Tibial nerve (tissue), 4 donors: ENCODE measurements at places on chromosomes 1 and 21. TPM values are rescaled to one million over a fixed set of nuclear protein-coding genes. Genes with fewer than 3 reads are reported as not detected.

GRCh38 chr1:219549215-219549614 lies 63.7 kb downstream of the ZC3H11B start:
- H3K4me3 ChIP-seq = no peak overlapping the region
- no peaks in the 10 kb centered on the region for H3K4me1 ChIP-seq
- no peak overlapping the region for H3K27ac ChIP-seq
- H3K36me3 ChIP-seq = no peaks in the 10 kb centered on the region
- no peaks in the 10 kb centered on the region for H3K27me3 ChIP-seq
- no peak for DNase-seq

- H3K27me3 ChIP-seq = no peaks in the 10 kb centered on the region
- H3K4me1 ChIP-seq = no peaks in the 10 kb centered on the region
- no peak for DNase-seq
Observed at GRCh38 chr1:16300436-16300835, 51.8 kb downstream of the FBXO42 start.

Gene CD5L
- total RNA-seq = not detected

GRCh38 chr1:157384258-157384657 lies 168.1 kb downstream of the FCRL5 start:
- H3K27me3 ChIP-seq = no peaks in the 10 kb centered on the region
- no peak for DNase-seq
- H3K27ac ChIP-seq = no peak overlapping the region
- H3K4me1 ChIP-seq = no peaks in the 10 kb centered on the region
- no peaks in the 10 kb centered on the region for H3K36me3 ChIP-seq

DNA sequence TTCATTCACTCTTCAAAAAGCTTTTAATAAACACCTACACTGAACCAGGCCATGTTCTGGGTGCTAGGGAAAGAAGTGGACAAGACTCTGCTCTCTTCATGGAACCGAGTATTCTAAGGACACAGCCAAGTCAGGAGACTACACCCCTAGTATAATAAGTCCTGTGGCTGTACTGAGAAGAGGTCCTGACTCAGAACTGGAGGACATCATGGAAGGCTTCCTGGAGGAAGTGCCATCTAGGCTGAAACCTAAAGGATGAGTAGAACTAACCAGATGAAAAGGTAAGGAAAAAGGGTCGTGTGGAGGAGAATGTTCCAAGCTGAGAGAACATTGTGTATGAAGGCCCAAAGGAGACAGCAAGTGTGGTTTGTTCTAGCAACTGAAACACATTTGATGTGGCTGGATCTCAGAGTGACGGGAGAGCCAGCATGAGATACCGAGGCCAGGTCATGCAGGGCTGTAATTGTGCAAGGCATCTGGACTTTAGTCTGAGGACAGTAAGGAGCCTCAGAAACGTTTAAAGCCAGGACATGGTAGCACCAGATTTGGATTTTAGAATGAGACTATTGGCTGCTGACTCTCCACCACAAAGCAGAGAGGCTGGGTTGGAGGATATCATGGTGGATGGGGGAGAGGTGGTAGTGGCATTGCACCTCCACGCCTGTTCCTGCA lies 82.5 kb downstream of the LRRN2 start:
- DNase-seq = no peak
- no peaks in the 10 kb centered on the region for H3K36me3 ChIP-seq
- H3K27me3 ChIP-seq = no peaks in the 10 kb centered on the region
- H3K4me3 ChIP-seq = no peak overlapping the region
- no peaks in the 10 kb centered on the region for H3K4me1 ChIP-seq
- no peak overlapping the region for H3K27ac ChIP-seq

Gene UFC1
- total RNA-seq = 51.5 TPM

Gene OR2T2
- not detected for total RNA-seq

Gene WLS
- total RNA-seq = 40.8 TPM

Gene SAMD11
- total RNA-seq = 2.6 TPM

Gene CACHD1
- 7.4 TPM for total RNA-seq

DNA sequence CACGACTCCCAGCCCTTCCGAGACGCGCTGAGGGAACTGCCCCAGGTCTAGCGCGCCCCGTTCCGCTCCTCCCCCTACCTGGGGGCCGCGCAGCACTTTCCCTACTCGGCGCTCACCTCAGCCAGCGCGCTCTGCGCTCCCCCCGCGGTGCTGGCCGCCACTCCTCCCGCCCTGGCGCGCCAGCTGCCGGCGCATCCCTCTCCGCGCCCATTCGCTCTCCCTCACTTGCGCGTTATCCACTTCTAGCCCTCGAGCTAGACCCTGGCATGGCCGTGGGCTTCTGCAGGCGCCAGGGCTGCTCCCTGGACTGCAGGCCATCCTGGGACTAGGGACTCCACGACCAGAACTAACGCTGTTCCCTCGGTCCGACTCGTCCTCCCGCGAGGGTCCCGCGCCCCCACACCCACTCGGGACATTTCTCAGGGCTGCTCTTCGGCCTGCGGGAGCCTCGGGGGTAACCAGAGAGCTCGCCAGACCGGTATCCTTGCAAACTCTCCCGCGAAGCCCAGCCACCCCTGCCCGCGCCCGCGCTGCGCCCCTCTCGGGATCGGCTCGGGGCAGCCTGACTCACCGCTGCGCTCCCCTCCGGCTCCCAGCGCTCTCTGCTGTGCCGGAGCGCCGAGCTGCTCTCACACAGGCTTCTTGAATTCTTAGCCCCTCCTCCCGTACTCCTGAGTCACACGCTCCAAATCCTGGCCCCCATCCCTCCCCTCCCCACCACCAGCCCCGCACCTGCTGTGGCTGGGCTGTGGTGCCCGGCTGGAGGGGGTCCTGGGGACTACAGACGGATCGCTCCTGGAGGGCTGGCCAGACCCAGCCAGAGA lies at the start of gene NGF:
NGF (minus strand) TSS at position 617 of the 824 bp plus-strand sequence. CDS start 51,454 bp downstream, outside the sequence.
- peaks cover 65% of the 10 kb centered on the region for H3K4me1 ChIP-seq
- no peaks in the 10 kb centered on the region for H3K36me3 ChIP-seq
- DNase-seq = peak; percentile 31

- H3K27ac ChIP-seq = peak overlapping the region; percentile 23
- DNase-seq = no peak
- no peaks in the 10 kb centered on the region for H3K27me3 ChIP-seq
- H3K4me3 ChIP-seq = no peak overlapping the region
- no peaks in the 10 kb centered on the region for H3K4me1 ChIP-seq
- H3K36me3 ChIP-seq = no peaks in the 10 kb centered on the region
Observed at GRCh38 chr1:156581661-156582387, 2.3 kb downstream of the TTC24 start.

DNA sequence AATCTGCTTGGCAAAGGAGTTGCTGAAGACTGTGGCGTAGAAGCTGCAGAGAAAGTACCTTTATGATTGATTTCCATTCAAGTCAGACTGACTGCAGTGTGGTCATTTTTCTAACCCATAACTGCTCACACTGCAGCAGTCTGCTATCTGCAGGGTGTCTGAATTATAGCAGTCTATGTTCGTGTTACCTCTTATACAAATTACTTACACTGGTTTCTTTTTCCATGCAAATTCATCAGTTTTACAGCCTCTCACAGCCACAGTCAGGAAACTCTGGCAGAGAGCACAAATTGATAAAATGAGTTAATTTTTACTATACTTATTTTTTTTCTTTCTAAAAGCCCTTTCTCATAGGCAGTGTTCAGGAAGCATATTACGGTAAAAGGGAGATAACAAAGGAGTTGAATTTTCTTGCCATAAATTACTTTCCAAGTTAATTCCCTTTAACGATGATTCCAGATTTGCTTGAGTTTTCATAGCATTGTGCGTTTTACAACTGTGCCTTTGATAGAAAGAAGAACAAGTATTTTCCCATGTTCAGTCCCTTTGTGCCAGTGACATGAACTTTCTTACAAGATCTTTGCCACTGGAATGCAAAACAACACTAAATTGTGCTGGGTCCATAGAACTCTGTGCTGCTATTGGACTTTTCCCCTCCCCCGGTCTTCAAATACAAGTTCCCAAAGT lies 261.5 kb downstream of the NFIA start:
- H3K4me3 ChIP-seq = peak overlapping the region; percentile 19
- peaks cover 8% of the 10 kb centered on the region for H3K36me3 ChIP-seq
- no peaks in the 10 kb centered on the region for H3K27me3 ChIP-seq
- no peaks in the 10 kb centered on the region for H3K4me1 ChIP-seq

Gene MPZL1
- total RNA-seq = 76.0 TPM

DNA sequence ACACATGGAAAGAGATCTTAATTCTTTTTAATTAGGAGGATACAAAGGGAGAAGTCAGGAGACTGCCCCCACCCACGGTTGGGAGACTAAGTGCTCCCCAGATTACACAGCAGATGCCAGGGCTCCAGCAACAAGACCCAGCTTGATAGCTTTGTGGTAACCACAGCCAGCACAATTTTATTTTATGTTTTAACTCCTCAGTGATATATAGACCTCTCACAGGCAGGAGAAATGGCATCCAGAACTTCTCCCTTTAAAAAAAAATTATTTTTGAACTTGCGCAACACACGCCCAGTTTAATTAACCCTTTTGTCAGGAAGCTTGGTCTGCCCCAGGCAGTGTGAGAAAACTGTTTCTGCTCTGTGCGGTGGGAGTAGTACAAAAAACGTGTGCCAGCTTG lies 62.6 kb upstream of the ACOT11 start:
- no peaks in the 10 kb centered on the region for H3K4me1 ChIP-seq
- no peak overlapping the region for H3K27ac ChIP-seq
- DNase-seq = no peak
- H3K4me3 ChIP-seq = no peak overlapping the region

- H3K27ac ChIP-seq = peak overlapping the region; percentile 99
- no peaks in the 10 kb centered on the region for H3K27me3 ChIP-seq
- H3K36me3 ChIP-seq = no peaks in the 10 kb centered on the region
Observed at GRCh38 chr21:37367703-37368540, 1.3 kb downstream of the DYRK1A start.

GRCh38 chr1:22347854-22348760 lies 103.5 kb upstream of the ZBTB40 start:
- H3K4me1 ChIP-seq = peaks cover 12% of the 10 kb centered on the region
- H3K36me3 ChIP-seq = no peaks in the 10 kb centered on the region
- no peak for DNase-seq
- H3K4me3 ChIP-seq = no peak overlapping the region
- H3K27ac ChIP-seq = no peak overlapping the region

DNA sequence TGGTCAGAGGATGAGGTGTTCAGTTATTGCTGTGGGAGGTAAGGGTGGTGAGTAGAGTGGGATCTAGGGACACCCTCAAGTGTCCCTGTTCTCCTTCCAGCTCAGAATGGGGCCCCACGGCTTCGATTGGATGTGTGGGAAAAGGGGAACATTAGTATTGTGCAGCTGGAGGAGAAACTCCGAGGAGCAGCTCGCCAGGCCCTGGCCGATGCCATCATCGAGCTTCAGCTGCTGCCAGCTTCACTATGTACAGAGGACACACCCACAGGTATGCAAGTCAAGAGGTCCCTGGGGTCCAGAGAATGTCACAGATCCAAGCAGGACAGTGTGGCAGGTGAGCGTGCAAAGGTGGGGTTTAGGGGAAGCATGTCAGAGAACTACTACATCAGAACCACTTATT lies 13.9 kb downstream of the HYI start:
- no peak overlapping the region for H3K27ac ChIP-seq
- peaks cover 96% of the 10 kb centered on the region for H3K36me3 ChIP-seq
- peaks cover 17% of the 10 kb centered on the region for H3K4me1 ChIP-seq

Gene TBCE
- 33.9 TPM for total RNA-seq

Gene UTS2
- not detected for total RNA-seq

Gene HSPA6
- total RNA-seq = 6.7 TPM

DNA sequence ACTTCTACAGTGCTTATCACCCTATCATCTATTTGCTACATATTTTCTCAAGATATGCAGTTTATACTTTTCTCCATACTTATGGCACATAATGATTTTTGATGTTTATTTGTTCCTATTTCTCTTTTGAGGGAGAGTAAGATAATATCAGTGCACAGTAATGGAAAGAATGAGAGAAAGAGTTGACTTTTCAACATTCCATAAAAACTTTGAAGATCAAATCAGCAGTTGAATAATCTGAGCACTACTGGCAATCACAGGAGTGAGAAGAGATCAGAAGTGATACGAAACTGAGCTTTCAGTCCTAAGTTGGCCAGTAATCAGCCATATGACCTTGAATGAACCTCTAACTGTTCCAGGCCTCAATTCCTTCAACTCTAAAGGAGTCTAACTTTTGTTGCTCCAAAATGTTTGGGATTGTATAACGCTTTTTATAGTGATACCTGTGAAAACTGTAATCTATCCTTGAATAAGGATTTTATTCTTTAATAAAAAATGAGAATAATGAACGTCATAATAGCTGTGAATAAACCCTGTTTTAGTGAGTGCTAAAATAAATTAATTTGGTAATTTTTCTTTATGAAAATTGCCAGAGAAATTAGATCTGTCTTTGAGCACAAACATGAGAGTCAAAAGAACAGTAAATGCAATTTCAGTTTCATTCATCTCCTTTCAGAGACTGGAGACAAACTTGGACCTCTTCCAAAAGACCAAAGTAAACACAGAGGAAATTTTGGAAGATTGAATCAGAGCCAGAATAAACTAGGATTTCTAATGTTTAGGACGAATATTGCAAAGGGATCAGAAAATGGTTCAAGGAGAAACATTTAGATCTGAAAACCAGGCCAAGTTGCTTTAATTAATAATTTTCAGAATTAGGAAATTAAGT lies 309.9 kb downstream of the ADGRL2 start:
- no peaks in the 10 kb centered on the region for H3K27me3 ChIP-seq
- no peaks in the 10 kb centered on the region for H3K36me3 ChIP-seq
- peaks cover 13% of the 10 kb centered on the region for H3K4me1 ChIP-seq
- H3K4me3 ChIP-seq = no peak overlapping the region
- DNase-seq = no peak
- no peak overlapping the region for H3K27ac ChIP-seq

DNA sequence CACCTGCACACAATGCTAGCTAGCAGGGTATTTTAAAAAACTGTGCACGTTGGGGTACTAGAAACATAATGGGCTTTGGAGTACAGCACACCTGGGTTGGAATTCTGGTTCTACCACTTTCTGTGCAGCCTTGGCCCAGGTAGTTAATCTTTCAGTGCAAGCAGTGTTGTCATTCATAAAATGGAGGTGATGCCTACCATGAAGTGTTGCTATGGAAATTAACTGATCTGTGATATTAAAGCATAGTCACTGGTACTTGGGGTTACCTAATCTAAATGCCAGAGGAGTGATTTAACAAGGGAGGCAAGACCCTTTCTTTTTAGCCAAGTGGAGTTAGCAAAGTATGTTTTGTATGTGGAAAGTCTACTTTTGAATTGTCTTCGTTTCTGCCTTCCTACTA lies 18.0 kb downstream of the ATP1B1 start:
- H3K27me3 ChIP-seq = no peaks in the 10 kb centered on the region
- H3K4me3 ChIP-seq = no peak overlapping the region
- peaks cover 10% of the 10 kb centered on the region for H3K36me3 ChIP-seq
- DNase-seq = no peak
- no peaks in the 10 kb centered on the region for H3K4me1 ChIP-seq

- H3K4me1 ChIP-seq = no peaks in the 10 kb centered on the region
- H3K27ac ChIP-seq = no peak overlapping the region
- no peak for DNase-seq
- H3K27me3 ChIP-seq = no peaks in the 10 kb centered on the region
Observed at GRCh38 chr1:15339570-15339969, 70.1 kb upstream of the EFHD2 start.

DNA sequence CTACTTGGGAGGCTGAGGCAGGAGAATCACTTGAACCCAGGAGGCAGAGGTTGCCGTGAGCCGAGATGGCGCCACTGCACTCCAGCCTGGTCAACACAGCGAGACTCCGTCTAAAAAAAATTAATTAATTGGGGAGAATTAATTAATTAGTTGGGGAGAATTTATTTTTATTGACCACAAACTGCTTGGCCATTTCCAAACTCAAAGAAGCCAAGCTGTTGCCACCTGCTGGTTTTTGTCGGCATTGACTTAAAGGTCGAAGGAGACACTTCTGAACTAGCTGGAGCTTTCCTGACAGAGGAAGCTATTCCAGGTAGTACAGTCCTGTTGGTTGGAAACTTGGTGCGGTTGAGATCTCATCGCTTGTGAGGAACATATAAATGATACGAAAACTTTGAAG lies 13.1 kb downstream of the MAP1LC3C start:
- H3K4me1 ChIP-seq = no peaks in the 10 kb centered on the region
- no peaks in the 10 kb centered on the region for H3K27me3 ChIP-seq
- no peak overlapping the region for H3K27ac ChIP-seq
- H3K4me3 ChIP-seq = no peak overlapping the region
- no peaks in the 10 kb centered on the region for H3K36me3 ChIP-seq
- no peak for DNase-seq
